A549 treated with dexamethasone at 1 μM for 4 hours (cell line): ENCODE measurements at places on chromosomes 3 and 15. TPM values are rescaled to one million over a fixed set of nuclear protein-coding genes. Genes with fewer than 3 reads are reported as not detected.

Gene SH2D7
- total RNA-seq, result not detected in 5 replicates

Gene DOCK3
- 0.28 to 0.43 TPM (median 0.35 TPM) in 5 replicates for total RNA-seq

Gene KY
- total RNA-seq, result 0.06 to 0.13 TPM (median 0.09 TPM) in 5 replicates

Gene DTWD1
- total RNA-seq, result 18.7 to 21.0 TPM (median 19.0 TPM) in 5 replicates

Gene ADAMTS17
- total RNA-seq, result 0.08 to 0.30 TPM (median 0.13 TPM) in 4 of 5 replicates, not detected in the other

Gene SOX14
- not detected in 5 replicates for total RNA-seq
